ENCODE measurements at places on chromosomes 12 and 14. TPM values are rescaled to one million over a fixed set of nuclear protein-coding genes. Genes with fewer than 3 reads are reported as not detected.

DNA sequence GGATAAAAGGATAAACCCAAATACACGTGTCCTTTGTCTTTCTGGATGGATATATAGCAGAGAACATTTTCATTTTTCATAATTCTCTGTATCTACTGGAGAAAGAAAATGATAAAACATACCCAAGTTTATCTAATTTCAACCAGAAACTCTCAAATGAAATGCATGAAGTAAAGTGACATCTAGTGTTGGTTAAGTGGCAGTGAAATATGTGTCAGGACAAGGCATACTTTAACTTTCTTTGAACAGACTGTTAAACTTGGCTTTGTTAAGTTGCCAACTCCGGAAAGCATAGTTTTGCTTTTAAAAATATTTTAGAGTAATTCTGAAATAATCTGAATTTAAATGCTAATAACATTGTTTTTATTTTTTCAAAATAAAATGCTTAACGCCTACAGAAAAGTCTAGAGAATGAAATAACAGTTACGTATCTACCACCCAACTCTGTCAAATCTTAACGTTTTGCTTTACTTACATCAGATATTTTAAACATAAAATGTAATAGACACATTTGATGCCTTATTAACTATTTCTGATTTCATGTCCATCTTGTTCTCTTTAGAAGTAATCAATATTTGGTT, 25.2 kb upstream of the NTN4 start:
- DNase-seq, result no peak

GRCh38 chr12:98519257-98519907, 4.0 kb downstream of the TMPO start:
- DNase-seq, result no peak

DNA sequence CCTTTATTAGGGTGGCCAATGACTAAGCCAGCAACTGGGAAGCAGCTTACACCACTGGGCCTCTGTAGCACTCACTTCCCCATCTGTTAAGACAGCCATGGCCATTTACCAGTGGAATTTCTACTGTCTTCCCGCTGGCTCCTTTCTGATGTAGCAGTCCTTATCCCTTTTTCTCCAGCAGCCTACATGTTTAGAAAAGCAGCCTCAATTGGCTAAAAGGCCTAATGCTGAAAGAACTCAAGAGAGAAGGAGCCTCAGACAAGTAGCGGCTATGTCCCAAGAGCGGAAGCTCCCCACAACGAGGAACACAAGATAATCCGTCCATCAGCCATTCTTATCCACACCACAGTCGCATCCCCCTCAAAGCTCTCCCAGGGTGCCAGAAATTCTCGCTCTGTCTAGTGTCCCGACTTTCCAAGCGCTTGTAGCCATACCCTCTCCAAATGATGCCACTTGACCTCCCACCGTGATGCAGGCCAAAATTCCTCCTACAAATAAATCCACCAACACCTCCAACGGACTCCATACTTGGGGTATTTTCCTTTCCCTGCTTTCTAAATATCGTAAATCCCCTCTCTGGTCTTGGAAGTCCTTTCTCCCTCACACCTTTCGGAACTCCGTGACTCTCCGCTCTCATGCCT, 624 bp downstream of the M6PR start:
- no peak for DNase-seq

DNA sequence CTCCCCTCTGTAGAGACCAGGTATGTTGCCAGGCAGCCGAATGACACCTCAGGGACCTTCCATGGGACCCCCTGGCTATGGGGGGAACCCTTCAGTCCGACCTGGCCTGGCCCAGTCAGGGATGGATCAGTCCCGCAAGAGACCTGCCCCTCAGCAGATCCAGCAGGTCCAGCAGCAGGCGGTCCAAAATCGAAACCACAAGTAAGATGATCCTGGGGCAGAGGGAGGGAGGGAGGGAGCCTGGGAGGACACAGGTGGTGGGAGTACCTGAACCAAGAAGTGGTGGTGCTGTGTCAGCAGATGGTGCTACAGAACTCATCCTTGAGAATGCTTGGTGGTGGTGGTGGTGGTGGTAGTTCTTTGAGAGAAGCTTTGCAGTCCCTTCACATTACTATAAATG, 1.0 kb downstream of the SMARCD1 start:
- DNase-seq, result no peak

Gene NRXN3
- total RNA-seq, result not detected

DNA sequence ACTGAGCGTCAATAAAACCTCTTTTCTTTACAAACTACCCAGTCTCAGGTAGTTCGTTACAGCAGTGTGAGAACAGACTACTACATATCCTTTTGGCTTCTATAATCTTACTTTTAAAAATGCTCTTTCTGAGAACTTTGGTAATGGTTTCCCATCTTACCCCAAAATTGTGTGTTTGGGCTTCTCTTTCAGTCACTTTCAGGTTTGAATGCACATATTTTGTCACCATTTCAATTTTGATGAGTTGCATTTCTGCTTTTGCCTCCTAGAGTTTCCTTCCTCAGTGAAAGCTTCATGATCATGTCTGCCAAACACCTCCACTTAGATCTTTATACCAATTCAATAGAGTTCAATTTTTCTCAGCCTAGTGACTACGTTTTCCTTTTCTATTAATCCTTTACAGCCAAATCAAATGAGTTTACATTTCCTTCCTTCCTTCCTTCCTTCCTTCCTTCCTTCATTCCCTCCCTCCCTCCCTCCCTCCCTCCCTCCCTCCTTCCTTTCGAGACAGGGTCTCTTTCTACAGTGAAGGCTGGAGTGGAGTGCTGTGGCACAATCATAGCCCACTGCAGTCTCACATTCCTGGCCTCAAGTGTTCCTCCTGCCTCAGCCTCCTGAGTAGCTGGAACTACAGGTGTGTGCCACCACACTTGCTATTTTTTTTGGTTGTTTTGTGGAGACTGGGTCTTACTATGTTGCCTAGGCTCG, 124.9 kb downstream of the BCAT1 start:
- no peak for DNase-seq

DNA sequence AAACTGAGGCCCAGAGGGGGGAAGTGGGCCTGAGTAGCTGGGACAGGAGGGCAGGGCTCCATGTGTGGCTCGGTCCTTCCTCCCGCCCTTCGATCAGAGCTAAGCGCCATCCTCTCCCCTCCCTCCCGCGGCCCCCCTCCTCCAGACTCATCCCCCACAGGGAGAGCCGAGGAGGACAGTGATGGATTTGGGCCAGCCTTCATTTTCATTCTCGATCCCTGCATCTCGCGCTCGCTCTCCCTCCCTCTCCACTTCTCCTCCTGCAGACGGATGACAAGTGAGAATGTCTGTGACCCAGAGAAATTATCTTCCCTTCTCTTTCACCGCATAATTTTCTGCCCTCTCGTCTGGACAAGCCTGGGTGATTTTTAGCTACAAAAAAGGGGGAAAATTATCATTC, 183.3 kb downstream of the RBM19 start:
- DNase-seq, result no peak

GRCh38 chr12:22310709-22311108, 23.8 kb downstream of the ST8SIA1 start:
- no peak for DNase-seq

Measured in activated naive CD8-positive, alpha-beta T cell treated with anti-CD3 and anti-CD28 coated beads, Interleukin-2, amount 10 ng/mL, durations not matched to agents 7 days and 5 days (primary cell).